ENCODE measurements at places on chromosomes 7 and 10. TPM values are rescaled to one million over a fixed set of nuclear protein-coding genes. Genes with fewer than 3 reads are reported as not detected.

DNA sequence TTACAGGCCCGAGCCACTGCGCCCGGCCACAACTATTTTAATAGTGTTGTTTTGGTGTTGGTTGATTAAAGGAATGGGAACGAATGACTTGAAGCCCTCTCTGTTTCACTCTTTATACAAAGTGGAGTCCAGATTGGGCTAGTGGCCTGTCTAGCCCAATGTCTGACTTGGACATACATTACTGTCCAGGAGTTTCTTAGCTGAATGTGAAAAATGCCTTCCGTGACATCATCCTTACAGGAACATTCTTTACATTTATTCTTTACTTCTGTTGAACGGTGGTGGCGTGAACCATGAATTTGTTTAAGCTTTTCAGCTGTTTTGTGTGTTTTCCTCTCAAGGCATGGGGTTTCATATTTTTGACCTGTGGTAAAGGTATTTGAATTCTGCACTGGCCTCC, 67.9 kb downstream of the DAGLB start:
- DNase-seq = no peak

STK31 gene
- total RNA-seq = 0.20 TPM

CYP3A5 gene
- not detected for total RNA-seq

CPN1 gene
- not detected for total RNA-seq

- no peak for DNase-seq
Measured at GRCh38 chr10:4768416-4768815, 57.6 kb upstream of the AKR1E2 start.

Data from activated CD8-positive, alpha-beta T cell treated with anti-CD3 and anti-CD28 coated beads for 36 hours (primary cell).